ENCODE measurements at places on chromosomes 5 and 9. TPM values are rescaled to one million over a fixed set of nuclear protein-coding genes. Genes with fewer than 3 reads are reported as not detected.

Gene SIGMAR1
- 50.8 TPM for polyA plus RNA-seq

Gene PCDHGB1
- polyA plus RNA-seq, result not detected

Gene PHF24
- not detected for polyA plus RNA-seq

DNA sequence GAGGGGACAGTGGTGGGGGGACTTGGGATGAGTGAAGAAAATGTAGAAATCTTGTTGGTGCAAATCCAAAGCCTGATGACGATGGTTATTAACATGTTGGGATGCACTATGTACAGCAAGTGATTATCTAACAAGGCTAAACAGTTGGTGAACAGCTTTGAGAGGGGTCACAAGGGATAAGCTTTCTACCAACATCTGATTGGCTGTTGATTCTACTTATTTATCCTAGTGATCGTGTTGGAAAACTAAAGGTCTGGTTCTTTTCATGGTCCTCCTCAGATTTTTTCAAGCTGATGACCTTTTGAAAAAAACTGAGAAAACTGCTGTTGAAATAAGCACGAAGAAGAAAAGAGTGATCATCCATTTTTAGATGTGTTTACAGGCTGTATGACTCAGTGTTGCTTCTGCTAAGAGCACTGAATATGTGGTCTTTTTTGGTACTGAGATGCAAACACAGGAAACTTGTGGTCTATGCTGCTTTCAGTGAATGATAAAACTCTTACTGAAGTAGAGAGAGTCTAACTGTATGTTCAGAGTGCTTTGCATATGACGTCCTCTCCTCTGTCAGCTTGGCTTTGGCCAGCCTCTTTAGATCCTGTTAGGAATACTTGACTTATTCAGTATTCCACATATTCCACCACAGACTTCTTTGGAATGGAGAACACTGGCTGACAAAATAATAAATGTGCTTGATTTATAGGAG lies 174.8 kb downstream of the SLF1 start:
- H3K4me3 ChIP-seq, result peak overlapping the region; percentile 21
- DNase-seq, result peak; percentile 2
- no peak overlapping the region for H3K27ac ChIP-seq
- H3K27me3 ChIP-seq, result no peaks in the 10 kb centered on the region
- H3K36me3 ChIP-seq, result no peaks in the 10 kb centered on the region

- no peak overlapping the region for H3K4me3 ChIP-seq
- H3K4me1 ChIP-seq, result peaks cover 17% of the 10 kb centered on the region
- no peaks in the 10 kb centered on the region for H3K27me3 ChIP-seq
- no peaks in the 10 kb centered on the region for H3K36me3 ChIP-seq
- no peak for DNase-seq
These were observed 4.5 kb downstream of the SLF1 start for GRCh38 chr5:94623011-94623410.

- H3K36me3 ChIP-seq, result no peaks in the 10 kb centered on the region
- no peak overlapping the region for H3K27ac ChIP-seq
- H3K4me3 ChIP-seq, result no peak overlapping the region
These were observed 42.0 kb upstream of the RXRA start for GRCh38 chr9:134284273-134284672.

DNA sequence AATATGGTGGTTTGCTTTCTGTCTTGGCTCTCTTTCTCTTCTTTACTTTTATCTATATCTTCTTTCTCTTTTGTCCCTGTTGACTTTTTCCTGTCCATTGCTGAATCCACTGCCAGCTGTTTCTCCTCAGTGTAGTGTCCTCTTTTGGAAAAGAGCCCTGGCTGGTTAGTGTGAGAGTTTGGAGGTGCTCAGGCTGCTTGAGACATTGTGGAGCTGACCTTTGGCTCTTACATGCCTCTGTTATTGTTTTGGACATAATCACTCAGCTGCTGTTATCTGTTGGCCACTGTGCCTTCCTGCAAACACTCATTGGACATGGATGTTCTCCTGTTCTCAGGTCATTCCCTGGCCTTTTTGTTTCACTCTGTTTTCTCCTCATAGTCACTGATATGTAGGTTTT lies 295.4 kb upstream of the RIOK2 start:
- H3K36me3 ChIP-seq, result no peaks in the 10 kb centered on the region
- no peak overlapping the region for H3K27ac ChIP-seq
- no peak overlapping the region for H3K4me3 ChIP-seq
- H3K4me1 ChIP-seq, result no peaks in the 10 kb centered on the region
- H3K27me3 ChIP-seq, result peaks cover 8% of the 10 kb centered on the region

- H3K27me3 ChIP-seq, result peaks cover 30% of the 10 kb centered on the region
- H3K4me3 ChIP-seq, result no peak overlapping the region
- H3K36me3 ChIP-seq, result no peaks in the 10 kb centered on the region
- peaks cover 4% of the 10 kb centered on the region for H3K4me1 ChIP-seq
These were observed 7.3 kb upstream of the TSPAN17 start for GRCh38 chr5:176639981-176640380.

DNA sequence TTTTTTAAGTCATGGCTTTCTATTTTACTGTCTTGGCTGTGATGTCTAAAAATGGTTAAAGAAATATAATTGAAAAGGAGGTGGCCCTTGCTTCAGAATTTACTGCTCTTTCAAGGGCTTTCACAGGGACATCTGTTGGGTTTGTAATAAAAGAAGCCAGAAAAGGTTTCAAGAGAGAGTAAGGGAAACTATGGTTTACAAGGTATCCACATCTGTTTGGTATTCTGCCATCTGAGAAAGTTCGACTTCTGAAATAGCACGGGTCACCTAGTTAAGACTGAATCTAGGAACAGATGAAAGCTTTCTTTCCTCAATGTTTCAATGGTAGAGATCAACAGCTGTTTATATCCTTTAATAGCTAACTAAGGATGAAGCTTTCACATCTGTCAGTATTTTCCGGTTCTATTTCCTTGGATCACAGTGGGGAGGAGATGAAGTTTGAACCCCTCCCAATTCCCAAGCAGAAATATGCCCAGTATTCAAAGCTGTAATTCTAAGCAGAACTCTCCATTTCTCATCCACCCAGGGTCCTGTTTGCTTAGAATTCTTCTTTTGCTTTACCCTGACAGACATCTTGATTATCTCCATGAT lies 72.8 kb upstream of the IFNK start:
- H3K27me3 ChIP-seq, result no peaks in the 10 kb centered on the region
- DNase-seq, result no peak
- H3K4me1 ChIP-seq, result peaks cover 61% of the 10 kb centered on the region
- H3K4me3 ChIP-seq, result no peak overlapping the region

Gene SPATA31A3
- polyA plus RNA-seq, result not detected

DNA sequence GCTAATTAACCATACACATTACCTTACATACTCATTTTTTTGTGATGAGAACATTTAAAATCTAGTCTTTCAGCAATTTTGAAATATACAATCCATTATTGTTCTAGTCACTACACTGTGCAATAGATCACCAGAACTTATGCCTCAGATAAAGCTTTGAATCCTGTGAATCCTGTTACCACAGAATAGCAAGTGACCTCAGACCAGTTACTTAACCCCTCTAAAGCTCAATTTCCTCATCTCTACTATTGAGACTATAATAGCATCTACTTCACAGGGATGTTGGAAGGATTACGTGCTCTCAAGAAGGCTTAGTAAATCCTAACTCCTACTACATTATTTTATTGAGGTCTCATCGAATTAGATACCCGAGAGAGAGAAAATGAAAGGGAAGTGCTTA lies 60.2 kb upstream of the PIP5K1B start:
- H3K4me3 ChIP-seq, result peak overlapping the region; percentile 29
- no peaks in the 10 kb centered on the region for H3K27me3 ChIP-seq
- H3K27ac ChIP-seq, result peak overlapping the region; percentile 90
- H3K4me1 ChIP-seq, result peaks cover 82% of the 10 kb centered on the region
- DNase-seq, result no peak

Gene OSMR
- 0.05 TPM for polyA plus RNA-seq

Gene ZDHHC12
- polyA plus RNA-seq, result 47.6 TPM

Gene ELAVL2
- polyA plus RNA-seq, result not detected

GRCh38 chr5:66848749-66849641 lies 252.8 kb downstream of the MAST4 start:
- peaks cover 8% of the 10 kb centered on the region for H3K27me3 ChIP-seq
- H3K36me3 ChIP-seq, result no peaks in the 10 kb centered on the region
- H3K27ac ChIP-seq, result no peak overlapping the region
- no peak overlapping the region for H3K4me3 ChIP-seq
- H3K4me1 ChIP-seq, result no peaks in the 10 kb centered on the region

Gene RASGRF2
- 0.03 TPM for polyA plus RNA-seq

Gene SPATA9
- not detected for polyA plus RNA-seq
